ENCODE measurements at places on chromosomes 6 and 20.

GRCh38 chr6:147664092-147664491 lies 155.6 kb downstream of the SAMD5 start:
- DNase-seq: no peak

- DNase-seq: no peak
Observed at GRCh38 chr6:114281496-114281895, 61.3 kb downstream of the HS3ST5 start.

GRCh38 chr6:170139531-170139930 lies 151.3 kb downstream of the DLL1 start:
- DNase-seq: no peak

GRCh38 chr6:33725891-33726673 lies 14.6 kb upstream of the UQCC2 start:
- DNase-seq: no peak

DNA sequence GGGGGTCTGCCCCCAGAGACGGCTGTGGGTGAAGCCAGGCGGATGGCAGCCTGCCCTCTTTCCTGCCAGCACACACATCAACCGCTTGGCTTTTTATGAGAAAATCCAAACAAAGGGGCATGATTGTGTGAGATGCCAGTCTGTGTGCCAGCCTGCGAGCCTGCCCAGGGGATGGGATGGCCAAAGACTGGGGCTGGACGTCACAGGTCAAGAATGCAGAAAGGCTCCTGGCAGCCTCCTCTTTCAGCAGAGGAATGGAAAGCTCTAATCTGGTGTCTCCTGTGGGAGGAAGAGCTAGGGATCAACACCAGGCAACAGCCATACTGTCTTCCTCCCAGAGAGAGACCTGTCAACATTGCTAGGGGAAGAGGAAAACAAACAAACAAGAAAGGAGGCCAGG lies 15.8 kb downstream of the TUBB2B start:
- DNase-seq: no peak

DNA sequence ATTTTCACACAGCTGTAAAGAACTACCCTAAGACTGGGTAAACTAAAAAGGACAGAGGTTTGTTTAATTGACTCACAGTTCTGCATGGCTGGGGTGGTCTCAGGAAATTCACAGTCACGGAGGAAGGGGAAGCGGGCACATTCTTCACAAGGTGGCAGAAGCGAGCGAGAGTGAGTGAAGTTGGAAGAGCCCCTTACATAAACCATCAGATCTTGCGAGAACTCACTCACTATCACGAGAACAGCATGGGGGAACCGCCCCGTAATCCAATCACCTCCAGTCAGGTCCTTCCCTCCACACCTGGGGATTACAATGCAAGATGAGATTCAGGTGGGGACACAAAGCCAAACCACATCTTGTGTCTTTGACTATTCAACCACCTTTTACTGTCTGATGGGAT lies 700.5 kb downstream of the TENT5A start:
- DNase-seq: no peak

- no peak for DNase-seq
Observed at GRCh38 chr20:36065427-36065998, 89.0 kb upstream of the EPB41L1 start.

Measured in inflammatory macrophage treated with lipopolysaccharide for 1 hour (primary cell).